ENCODE measurements at places on chromosomes 1 and 21. TPM values are rescaled to one million over a fixed set of nuclear protein-coding genes. Genes with fewer than 3 reads are reported as not detected.

CD101 gene
- 1.0 TPM for total RNA-seq

DPYD gene
- 84.3 TPM for total RNA-seq

HSPA6 gene
- total RNA-seq, result 1.2 TPM

CD247 gene
- 1.3 TPM for total RNA-seq

HSD11B1 gene
- 1.2 TPM for total RNA-seq
